ENCODE measurements at places on chromosomes 16 and 17.

GRCh38 chr17:80842456-80843013 is 149.1 kb upstream of the CHMP6 start:
- DNase-seq = no peak

DNA sequence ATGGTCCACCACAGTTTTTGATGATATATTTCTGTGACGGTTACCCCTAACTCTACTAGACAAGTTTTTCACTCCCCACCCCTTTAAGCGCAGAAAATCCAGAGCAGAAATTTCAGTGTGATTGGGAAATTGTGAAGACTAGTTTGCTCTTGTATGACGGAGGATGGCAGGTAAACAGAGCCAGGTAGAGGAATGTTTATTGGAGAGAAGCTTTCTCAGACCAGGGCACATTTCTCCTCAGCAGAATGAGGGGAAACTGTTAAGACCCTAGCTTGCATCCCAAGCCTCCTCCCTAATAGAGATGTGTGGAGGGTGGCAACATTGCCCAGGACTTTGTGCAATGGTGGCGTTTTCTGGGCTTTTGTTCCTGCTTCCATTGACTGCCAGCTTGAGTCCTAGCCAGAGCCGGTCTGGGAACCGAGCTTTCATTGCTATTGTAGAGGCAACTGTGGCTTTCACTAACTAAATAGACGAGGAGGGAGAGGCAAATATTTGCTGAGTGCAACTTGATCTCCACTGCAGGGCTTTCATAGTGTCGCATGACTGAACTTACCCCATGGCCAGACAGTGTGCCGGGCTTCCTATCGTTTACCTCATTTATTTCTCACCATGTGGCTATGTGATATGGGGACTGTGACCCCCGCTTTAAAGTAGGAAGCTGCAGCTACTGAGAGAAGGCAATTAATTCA is 159.6 kb upstream of the MPHOSPH6 start:
- no peak for DNase-seq

DNA sequence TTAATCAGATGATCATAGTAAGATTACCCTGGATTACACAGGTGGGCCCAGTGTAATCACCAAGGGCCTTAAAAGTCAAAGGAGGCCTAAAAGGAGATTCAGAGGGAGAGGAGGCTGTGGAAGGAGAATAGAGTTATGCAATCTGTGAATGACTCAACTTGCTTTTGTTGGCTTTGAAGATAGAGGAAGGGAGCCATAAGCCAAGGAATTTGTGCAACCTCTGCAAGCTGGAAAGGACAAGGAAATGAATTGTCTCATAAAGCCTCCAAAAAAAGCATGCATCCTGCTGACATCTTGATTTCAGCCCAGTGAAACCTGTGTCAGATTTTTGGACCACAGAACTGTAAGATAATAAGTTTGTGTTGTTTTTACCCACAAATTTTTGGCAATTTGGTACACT is 109.6 kb downstream of the CNTNAP4 start:
- no peak for DNase-seq

DNA sequence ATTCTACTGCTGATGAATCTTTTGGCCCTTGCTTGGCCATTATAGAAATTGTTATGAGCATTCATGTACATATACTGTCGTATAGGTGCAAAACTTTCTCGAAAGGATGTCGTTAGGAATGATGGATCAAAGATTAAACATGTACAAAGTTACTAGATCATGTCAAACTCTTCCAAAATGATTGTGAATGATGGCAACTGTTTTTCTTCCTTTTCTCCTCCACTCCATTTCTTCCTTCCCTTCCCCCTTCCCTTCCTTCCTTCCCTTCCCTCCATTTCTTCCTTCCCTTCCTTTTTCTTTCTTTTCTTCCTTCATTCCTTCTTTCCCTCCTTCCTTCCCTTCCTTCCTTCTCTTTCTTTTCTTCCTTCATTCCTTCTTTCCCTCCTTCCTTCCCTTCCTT is 973.9 kb downstream of the CDH11 start:
- no peak for DNase-seq

DNA sequence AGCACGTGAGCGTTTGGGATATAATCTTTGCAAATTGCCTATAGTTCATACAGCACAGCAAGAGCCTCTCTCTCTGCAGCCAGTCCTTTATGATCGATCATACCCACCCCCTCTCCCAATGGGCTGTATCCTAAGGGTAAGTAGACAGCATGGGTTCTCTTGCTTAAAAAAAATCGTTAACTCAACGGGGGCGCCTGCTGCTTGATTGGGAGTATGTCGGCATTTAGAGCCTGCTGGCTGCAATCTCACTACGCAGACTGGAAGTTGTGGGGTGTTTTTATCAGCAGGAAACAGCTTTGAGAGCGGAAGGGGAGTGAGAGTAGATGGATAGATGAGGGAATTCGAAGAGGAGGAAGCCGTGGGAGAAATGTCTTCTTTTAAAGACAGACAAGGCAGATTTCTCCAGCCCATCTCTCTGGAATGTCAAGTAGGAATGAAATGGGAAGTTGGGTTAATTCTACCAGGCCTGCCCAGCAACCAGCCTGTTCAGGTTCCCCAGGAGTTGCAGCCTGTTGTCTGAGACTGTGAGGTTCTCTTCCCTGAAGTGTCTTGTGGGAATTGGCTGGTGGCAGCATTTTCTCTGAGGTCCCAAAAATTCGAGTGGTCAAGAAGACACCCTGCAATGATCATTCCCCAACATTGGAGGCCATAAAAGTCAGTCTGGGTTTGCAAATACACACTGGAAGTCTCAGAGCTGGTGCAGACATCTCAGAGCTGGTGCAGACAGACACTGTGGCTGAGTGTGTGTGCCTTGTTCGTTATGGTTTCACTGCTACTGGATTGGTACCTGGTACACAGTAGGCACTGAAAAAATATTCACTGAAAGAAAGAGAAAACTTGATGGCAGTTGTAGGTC is 65.6 kb downstream of the PRKCB start:
- DNase-seq = no peak

GRCh38 chr16:86608301-86608747 is 30.0 kb downstream of the FOXL1 start:
- DNase-seq = no peak

GRCh38 chr16:9980981-9981380 is 201.2 kb downstream of the GRIN2A start:
- no peak for DNase-seq

DNA sequence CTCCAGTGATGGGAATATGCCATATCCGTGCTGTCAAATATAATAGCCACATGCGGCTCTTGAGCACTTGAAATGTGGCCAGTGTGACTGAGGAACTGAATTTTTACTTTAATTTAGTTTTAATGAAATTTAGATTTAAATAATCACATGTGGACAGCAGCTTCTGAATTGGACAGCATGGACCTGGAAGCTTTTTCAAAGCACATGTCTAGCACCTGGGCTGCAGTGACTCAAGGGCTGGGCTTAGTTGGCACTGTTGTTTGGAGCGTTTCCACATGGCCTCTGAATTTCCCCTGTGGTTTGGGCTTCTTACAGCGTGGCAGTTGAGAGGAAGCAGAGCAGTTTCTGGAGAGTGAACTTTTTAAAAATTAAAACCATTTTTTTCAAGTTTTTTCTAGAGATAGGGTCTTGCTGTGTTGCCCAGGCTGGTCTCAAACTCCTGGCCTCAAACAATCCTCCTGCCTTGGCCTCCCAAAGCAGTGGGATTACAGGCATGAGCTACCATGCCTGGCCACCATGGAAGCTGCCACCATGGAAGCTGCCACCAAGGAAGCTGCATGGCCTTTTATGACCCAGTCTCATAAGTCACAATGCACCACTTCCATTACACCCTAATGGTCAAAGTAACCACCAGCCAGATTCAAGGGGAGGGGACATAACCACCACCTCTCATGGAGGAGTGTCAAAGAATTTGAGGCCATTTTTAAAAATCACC is 6.7 kb upstream of the TOB1 start:
- DNase-seq = peak; percentile 41

DNA sequence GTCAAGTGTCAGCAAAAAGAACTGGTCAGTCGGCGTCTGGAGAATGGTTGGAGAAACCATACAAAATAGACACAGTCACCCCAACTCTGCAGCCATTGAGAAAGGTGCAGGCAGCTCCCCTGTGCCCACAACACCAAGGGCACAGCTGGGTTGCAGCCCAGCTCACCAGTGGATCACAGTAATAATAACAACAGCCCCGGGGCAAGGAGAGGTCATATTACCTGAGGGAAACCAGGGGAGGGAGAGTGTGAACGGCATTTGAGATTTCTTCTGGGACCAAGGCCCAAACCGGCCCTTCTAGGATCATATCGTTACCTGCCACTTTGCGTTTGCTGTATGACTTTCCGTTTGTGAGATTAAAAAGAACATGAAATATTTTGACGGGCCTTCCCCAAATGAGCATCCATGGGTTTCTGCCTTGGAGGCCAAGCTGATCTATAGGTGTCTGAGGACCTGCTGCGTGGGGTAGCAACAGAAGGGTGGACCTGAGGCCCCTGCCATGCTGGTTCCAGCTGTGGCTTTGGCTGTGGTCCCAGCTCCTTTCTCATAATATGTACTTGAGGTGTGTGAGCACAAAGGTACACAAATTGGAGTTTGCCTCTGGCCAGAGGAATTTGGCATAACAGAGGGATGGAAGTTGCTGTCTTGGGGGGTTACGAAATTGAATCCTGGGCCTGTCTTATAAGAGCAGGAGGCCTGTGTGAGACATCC is 154.6 kb downstream of the CMIP start:
- DNase-seq = no peak

- DNase-seq = peak; percentile 69
Measured at GRCh38 chr16:67399218-67399733, 6.0 kb upstream of the TPPP3 start.

DNA sequence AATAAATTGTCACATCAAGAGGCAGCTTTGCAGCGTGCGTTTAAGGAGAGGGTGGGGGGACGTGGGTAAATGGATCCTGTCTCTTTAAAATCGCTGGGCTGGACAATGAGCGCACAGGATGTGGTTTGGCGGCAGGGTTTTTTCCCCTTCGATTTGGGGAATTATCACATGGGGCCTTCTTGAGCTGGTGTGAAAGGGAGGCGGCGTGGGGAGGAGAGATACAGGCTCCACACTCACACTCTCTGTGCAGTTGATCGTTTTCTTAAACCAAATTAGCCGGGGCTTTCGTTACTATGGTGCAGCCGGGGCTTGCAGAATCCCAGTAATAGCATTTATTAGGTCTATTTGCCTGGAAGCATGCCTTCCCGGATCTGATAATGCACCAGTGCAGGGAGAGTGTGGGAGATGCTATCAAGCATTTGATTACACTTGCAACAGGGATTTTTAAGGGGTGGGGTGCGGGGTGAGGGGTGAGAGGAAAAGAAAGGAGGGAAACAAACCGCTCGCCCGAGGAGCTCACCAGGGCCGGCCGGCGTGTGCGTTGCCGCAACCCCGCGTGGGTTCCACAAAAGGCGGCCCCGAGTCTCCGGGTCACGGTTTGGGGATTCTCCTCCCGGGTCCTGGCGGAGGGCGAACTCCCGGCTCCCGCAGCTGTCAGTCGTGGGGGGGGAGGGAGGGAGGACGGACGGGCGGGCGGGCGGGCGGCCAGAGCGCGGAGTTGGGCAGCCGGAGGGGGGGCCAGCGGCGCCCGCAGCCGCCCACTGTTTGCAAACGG is 58.8 kb upstream of the GSE1 start:
- peak; percentile 62 for DNase-seq

DNA sequence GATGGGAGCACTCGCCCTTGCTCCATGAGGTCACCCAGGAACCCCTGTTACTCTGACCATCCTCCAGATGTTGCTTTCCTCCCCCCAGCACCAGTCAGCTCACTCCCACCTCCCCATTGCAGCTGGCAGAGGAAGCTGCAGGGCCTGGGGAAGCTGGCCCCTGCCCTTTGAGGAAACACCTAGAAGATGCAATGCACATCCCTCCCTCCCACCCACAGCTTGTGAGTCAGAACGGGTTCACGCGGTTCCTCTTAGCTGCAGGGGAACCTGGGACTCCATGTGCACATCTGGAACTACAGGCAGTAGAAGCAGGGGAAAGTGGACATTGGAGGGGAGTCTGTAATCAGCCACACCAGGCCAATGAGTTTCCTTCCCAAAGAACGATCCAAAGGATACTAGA is 96.9 kb downstream of the KATNIP start:
- no peak for DNase-seq

- DNase-seq = no peak
Measured at GRCh38 chr17:78933025-78933958, 8.1 kb upstream of the TIMP2 start.

GRCh38 chr16:14244196-14245010 is 173.3 kb downstream of the MRTFB start:
- no peak for DNase-seq

DNA sequence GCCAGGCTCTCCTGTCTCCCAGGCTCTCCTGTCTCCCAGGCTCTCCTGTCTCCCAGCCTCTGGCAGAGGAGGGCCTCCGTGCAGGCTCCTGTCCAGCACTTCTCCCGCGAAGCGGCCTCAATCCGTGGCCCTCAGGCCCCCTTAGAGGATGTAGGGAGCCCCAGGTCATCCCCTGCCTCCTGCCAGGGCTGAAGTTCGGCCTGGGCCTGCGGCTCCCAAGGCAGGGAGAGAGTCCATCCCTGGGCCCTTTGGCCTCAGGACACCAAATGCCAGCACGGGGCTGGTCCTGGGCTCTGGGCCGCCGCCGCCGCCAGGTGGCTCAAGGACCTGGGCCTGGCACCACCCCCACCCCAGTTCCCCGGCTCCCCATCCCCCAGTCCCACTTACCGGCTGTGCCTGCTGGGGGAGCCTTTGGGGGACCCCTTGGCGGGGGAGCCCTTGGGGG is 370 bp downstream of the EVPL start:
- no peak for DNase-seq

GRCh38 chr16:64762211-64762610 is 359.7 kb downstream of the CDH11 start:
- no peak for DNase-seq

DNA sequence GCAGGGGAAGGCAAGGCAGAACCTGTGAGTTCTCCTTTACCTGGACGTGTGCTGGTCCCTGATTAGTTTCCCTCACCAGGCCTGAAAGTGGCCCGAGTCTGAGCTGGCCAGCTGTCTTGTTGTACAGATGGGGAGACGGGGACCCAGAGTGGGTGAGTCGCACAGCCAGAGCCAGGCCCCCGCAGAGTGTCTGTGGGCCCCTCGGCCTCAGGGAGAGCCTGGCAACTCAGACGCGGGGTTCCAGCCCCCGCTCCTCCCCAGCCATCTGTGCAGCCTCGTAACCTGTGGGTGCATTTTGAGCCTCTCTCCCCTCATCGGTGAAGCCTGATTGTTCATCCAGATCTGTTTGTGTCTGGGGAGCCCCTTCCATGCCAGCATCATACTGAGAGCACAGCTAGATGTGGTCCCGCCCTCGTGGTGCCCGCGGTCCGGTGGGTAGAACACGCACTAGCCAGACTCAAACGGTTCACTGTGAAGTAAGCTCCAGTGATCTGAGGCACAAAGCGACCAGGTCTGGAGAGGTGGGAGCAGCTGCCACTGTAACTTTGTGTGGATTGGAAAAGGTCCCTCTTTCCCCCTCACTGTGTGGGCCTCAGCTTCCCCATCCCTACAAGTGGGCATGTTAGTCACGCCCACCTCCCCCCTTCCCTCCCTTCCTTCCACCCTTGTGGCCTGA is 6.0 kb upstream of the NDRG4 start:
- DNase-seq = no peak

- DNase-seq = peak; percentile 49
Measured at GRCh38 chr16:56193951-56194726, 2.9 kb downstream of the GNAO1 start.

GRCh38 chr16:69503244-69503643 is 62.5 kb upstream of the NFAT5 start:
- no peak for DNase-seq
